ENCODE measurements at places on chromosomes 4 and X.

GRCh38 chr4:1959104-1959384 is 49.7 kb downstream of the NELFA start:
- DNase-seq, result no peak

- DNase-seq, result no peak
Observed at GRCh38 chr4:157804986-157805385, 367.8 kb downstream of the GASK1B start.

GRCh38 chr4:153759407-153760316 is at the start of gene RNF175:
RNF175 (minus strand) TSS chr4:153760024; CDS start chr4:153759862, 162 bp downstream.
- DNase-seq, result peak; percentile 17

GRCh38 chr4:184273166-184274147 is 55.8 kb upstream of the ENPP6 start:
- DNase-seq, result peak; percentile 64

GRCh38 chr4:56618734-56619133 is 62.4 kb downstream of the HOPX start:
- DNase-seq, result no peak

DNA sequence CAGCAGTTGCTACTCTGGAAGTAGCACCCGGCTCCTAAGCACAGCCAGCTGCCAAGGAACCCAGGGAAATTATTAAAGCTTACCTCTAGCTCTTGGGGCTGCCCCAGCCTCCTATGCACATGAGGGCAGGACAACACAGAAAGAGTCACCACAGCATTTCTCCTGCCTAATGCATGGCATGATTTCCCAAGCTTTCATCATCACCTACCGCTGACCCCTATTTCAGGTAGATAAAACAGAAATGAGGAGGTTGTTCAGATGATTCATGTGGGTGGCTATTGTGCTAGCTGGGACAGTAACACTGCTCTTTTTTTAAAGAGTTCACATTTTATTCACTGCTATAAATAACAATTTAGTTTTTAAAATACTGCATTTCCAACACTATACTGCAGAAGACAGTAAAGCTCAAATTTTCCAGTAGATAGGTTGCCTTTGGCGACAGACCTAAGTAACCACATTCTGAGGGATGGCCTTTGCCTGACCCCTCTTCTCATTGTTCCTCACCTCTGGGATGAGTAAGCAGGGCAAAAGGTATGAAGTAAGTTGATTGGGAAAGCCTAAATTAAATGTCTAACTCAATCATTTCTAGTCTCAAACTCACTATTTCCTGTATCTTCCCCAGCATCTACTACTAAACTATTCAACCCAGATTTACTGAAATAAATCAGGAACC is 16.7 kb downstream of the CASK start:
- DNase-seq, result peak; percentile 62

Data from activated CD4-positive, alpha-beta memory T cell treated with anti-CD3 and anti-CD28 coated beads for 36 hours (primary cell).